PC-9 (cell line): ENCODE measurements at places on chromosomes 5 and 9. TPM values are rescaled to one million over a fixed set of nuclear protein-coding genes. Genes with fewer than 3 reads are reported as not detected.

DNA sequence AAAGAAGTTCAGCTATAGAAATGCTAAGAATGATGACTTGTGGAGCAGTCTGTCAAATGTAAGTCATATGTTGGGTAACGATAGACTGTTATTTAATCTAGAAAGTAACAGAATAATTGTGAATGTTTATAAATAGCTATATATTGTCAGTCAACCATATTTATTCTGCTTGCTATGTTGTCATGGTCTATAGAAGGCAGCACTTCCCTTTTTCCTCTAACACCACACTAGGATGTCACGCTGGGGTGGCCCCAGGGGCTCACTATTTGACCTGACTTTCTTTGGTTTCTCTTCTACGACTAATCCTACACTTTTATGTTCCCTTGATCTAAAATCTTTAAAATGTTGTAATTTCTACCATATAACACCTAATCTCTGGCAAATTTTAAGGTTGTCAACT lies 20.5 kb downstream of the ERAP2 start:
- no peak for DNase-seq

The CORO2A gene
- 19.5 and 19.8 TPM in 2 replicates for total RNA-seq

DNA sequence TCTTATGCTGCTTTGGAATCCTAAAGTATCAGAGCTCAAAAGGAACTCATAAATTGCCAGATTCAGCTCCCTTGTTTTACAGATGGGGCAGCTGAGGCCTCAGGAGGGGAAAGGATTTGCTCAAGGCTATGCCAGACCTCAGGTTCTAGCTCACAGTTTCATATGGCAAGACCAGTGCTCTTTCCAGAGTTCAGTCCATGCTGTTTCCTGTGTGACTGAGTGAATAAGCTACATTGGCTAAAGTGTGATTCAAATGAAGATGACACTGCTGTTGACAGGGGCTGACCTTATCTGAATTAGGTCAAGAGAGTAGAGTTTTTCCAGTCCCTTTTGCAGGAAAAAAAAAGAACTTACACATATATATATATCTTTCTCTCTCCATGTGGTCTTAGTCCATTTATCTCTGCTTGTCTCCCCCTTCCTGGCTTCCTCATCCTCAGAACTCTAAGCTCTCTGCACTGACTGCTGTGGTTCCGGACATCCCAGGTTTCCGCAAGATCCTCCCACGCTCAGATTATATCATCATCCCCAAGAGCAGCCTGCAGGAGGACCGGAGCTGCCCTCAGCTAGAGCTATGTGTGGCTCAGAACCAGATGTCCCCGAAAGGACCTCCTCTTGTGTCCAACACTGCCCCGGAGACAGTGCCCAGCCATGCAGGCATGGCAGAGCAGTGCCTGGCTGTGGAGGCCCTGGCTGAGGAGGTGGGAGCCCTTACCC lies 9.3 kb downstream of the HMGXB3 start:
- no peak for DNase-seq

DNA sequence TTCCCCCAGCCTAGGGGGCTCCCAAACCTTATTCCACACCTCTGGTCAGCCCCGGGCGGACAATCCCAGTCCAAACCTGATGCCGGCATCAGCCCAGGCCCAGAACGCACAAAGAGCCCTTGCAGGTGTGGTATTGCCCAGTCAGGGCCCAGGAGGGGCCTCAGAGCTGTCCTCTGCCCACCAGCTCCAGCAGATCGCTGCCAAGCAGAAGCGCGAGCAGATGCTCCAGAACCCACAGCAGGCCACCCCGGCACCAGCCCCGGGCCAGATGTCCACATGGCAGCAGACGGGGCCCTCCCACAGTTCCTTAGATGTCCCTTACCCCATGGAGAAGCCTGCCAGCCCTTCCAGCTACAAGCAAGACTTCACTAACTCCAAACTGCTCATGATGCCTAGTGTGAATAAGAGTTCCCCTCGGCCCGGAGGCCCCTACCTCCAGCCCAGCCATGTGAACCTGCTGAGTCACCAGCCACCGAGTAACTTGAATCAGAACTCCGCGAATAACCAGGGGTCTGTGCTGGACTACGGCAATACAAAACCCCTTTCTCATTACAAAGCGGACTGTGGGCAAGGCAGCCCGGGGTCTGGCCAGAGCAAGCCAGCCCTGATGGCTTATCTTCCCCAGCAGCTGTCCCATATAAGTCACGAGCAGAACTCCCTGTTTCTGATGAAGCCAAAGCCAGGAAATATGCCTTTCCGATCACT lies 27.6 kb upstream of the LTC4S start:
- no peak for DNase-seq

The PCDHB13 gene
- total RNA-seq = not detected in 2 replicates

The BTNL3 gene
- total RNA-seq = not detected in 2 replicates

The PCDH12 gene
- not detected in 2 replicates for total RNA-seq

DNA sequence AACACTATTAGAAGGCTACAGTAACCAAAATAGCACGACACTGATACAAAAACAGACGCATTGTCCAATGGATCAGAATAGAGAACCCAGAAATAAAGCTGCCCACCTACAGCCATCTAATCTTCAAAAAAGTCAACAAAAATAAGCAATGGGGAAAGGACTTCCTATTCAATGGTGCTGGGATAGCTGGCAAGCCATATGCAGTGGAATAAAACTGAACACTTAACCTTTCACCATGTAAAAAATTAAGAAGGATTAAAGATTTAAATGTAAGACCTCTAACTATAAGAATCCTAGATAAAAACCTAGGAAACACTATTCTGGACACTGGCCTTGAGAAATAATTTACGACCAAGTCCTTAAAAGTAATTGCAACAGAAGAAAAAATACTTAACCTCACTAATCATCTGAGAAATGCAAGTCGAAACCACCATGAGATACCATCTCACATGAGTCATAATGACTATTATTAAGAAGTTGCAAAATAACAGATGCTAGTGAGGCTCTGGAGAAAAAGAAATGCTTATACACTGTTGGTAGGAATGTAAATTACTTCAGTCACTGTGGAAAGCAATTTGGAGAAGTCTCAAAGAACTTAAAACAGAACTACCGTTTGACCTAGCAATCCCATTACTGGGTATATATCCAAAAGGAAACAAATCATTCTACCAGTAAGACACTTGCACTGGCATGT lies 203.3 kb upstream of the CDH9 start:
- peak; percentile 37 for DNase-seq

The LCN12 gene
- total RNA-seq = 9.3 and 14.2 TPM in 2 replicates

The PCAT7 gene
- 3.8 and 3.9 TPM in 2 replicates for total RNA-seq

DNA sequence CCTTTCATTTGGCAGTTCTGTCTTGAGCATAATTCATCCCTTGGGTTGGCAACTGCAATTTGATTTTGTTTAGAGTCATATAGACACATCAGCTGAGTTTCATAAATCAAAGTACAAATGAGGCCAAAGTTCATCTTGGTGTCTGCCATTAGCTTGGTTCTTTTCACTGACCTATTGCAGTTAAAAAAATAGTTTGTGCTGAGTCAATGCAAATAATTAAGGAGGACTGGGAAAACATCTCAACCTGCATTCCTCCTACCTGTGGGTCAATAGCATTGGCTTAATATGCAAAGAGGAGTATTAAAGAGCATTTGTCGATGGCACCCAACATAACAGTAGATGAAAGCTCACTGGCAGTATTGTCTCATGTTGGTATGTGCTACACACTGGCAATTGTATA lies 1.6 kb downstream of the PKD2L2 start:
- DNase-seq = no peak

The ANKRD18B gene
- 4.6 and 6.9 TPM in 2 replicates for total RNA-seq

- peak; percentile 56 for DNase-seq
These were observed 680 bp downstream of the GPX8 start for GRCh38 chr5:55160493-55161209.

DNA sequence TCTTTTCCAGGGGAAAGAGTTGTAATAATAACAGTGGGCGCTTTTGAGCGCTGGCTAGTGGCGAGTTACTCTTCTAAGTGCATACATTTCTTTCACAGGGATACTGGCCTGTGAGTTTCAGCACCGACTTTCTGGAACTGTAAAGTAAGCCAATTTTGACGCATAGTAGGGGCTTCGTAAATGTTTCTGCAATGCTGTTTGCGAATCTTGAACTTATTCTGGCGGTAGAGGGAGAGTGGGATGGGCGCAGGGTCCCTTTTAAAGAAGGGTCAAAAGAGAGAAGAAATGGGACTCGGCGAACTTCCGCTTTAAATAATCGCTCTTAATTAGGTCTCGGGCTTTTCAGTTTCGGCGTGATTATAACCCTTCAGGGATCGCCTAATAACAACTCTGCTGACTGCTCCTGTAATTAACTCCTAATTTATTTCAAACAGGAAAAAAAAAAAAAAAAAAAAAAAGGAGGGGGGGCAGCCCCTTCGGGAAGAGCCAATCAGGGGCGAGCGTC lies 351 bp upstream of the MSX2 start:
- DNase-seq = no peak

The MARCOL gene
- total RNA-seq = not detected in 2 replicates

- DNase-seq = no peak
These were observed 48.7 kb downstream of the CHD1 start for GRCh38 chr5:98880151-98880550.

The FAM153A gene
- not detected in 2 replicates for total RNA-seq

GRCh38 chr5:89580976-89581375 lies 698.0 kb upstream of the MEF2C start:
- DNase-seq = no peak

- DNase-seq = no peak
These were observed 336.9 kb upstream of the DMAC1 start for GRCh38 chr9:8136477-8136876.

DNA sequence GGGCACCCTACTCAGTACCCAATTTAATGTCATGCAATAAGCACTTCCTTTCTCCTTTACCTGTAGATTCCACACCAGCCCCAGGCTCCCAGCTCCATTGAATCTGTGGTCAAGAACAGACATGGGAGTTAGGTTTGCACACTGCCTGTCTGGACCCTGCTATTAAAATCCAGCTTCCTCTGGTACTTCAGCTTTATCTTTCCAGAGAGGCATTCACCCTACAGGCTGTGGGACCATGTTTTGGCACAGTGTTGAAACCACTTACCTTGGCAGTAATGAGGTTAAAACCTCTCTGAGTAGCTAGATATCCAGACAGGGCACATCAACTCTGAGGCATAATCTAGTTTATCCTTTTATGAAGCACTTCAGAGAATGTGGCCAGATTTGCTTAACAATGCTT lies 191.5 kb upstream of the PCSK5 start:
- no peak for DNase-seq

The IL31RA gene
- 2.0 TPM in 2 replicates for total RNA-seq

DNA sequence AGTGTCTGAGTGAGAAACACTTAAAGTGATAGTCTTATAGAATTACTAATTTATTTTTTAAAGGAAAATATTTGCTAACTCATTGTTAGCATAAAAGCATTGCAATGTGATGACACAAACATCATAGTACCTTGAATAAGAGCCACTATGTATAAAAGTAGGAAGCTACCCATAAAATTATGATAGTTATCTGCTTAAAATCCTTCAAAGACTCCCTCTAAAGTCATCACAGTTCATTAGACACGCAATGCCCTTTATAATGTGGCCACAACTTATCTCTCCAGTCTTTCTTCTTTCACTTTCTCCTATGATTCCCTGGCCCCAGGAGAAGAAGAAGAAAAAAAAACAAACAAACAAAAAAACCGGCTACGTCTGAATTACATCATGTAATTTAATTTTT lies 1144.0 kb upstream of the NUDT12 start:
- no peak for DNase-seq

DNA sequence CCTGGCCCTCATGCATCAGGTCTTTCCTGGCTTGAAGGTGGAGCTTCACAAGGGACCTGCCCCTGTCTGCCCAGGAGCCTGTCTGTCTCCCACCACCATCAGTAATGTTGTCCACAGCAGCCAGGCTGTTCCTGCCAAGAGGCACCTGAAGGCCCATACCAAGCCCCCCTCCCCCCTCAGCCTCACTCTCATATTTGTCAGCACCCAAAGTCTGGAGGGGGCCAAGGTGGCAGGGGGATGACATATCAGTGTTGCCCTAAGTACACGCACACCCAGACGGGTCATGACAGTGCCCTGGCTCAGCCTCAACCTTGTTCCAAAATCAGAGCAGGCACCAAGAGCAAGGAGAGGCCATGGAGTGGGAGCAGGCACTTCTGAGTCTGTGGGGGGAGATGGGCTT lies 27.2 kb upstream of the CYLC2 start:
- DNase-seq = no peak

DNA sequence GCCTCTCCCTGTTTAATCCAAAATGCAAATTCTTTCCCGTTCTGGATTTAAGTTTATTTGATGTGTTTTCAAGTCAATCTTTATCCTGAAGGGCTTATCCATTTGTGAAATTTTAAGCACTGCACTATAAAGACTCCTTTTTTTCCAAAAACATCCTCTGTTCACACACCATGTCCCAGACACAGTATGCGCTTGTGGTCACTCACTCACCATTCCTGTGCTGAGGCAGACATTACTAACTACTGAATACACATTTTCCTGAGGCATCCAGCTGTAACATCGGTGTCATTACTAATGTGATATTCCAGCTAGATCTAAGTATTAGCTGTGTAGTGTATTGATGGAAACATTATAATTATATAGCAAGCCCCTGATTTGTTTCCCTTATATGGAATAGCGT lies 298.4 kb downstream of the KCTD16 start:
- no peak for DNase-seq

The OSMR gene
- 45.3 and 65.4 TPM in 2 replicates for total RNA-seq

The TAF11L10 gene
- total RNA-seq = not detected in 2 replicates

The MLANA gene
- not detected in 2 replicates for total RNA-seq

- DNase-seq = no peak
These were observed 721.4 kb upstream of the MEF2C start for GRCh38 chr5:89604342-89604741.

- no peak for DNase-seq
These were observed 34.2 kb downstream of the FOXI1 start for GRCh38 chr5:170139786-170140335.

DNA sequence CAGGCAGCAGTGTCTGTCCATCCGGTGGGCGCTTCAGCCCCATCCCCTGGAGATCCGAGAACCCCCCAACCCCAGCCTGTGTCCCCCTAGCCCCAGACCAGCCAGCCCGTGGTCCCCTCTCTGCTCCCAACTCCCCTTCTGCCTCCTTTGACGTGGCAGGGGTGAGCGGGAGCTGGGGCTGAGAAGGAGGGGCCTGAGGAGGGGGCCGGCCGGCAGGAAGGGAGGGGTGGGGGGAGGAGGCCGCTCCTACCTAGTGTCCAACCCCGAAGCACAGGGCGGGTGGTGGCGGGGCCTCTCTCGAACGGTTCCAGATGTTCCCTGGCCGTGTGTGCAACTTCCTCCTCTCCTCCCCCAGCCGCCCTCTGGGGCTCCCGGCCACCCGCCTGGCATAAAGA lies 31.0 kb downstream of the GOLGA2 start:
- DNase-seq = no peak

The PCDHB2 gene
- 2.8 and 4.0 TPM in 2 replicates for total RNA-seq

GRCh38 chr5:167582283-167582682 lies 709.2 kb upstream of the WWC1 start:
- DNase-seq = no peak

DNA sequence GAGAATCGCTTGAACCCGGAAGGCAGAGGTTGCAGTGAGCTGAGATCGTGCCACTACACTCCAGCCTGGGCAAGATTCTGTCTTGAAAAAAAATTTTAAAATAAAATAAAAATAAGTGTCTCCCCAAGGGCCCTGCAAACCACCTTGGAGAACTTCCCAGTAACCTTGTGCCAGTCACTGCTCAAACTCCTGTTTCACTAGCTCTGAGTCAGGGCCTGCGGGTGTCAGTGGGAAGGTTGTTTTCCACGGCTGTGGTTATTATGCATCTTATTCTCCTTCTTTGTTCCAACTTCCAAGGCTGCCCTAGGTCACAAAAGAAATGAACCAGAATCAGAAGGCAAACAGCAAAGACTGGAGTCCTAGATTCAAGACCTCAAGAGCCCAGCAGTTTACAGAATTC lies 246.7 kb downstream of the ADAMTSL1 start:
- no peak for DNase-seq

GRCh38 chr5:2001300-2001699 lies 118.6 kb upstream of the IRX4 start:
- DNase-seq = no peak
